ENCODE measurements at places on chromosomes 4 and X.

DNA sequence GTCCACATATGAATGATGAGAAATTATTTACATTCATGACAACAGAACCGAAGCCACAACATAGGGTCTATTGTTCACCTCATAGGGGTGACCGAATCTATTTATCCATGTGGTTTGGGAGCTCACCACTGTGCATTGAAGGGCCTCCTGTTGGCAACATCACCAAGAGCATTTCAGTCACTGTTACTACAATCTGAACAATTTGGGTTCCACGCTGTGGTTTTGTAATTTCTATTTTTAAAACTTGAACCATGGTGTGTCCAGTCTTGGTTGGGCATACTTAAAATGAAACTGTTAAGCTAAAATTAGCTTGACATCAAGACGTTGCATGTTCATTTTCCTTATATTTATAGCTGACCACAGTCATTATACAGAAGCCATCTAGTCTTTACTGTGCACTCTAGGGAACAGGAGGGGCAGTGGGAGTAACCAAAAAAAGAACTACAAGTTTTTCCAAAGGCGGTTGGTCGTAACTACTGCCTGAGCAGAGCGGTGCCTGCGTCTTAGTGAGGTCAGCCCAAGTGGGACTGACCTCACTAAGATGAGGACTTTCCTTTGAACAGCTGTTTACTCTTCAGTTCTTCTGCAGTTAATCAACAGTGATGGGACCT, 192.1 kb downstream of the SPRY1 start:
- peak; percentile 22 for DNase-seq

DNA sequence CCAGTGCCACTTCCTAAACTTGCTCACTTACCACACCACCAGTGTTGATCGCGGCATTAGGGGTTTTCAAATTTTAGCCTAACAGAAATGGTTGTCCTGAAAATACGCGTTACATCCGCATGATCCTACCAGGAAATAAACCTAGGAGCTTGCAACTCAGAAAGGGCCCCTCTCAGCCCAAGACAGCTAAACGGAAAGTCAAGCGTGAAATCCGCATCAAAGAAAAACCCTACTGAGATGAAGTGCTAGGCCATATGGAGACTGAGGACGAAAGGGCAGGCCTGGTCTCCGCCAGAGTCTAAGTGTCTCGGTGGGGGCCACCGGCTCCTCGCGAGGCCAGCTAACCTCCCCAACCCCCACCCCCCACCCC, 626 bp downstream of the YTHDC1 start:
- DNase-seq, result no peak

DNA sequence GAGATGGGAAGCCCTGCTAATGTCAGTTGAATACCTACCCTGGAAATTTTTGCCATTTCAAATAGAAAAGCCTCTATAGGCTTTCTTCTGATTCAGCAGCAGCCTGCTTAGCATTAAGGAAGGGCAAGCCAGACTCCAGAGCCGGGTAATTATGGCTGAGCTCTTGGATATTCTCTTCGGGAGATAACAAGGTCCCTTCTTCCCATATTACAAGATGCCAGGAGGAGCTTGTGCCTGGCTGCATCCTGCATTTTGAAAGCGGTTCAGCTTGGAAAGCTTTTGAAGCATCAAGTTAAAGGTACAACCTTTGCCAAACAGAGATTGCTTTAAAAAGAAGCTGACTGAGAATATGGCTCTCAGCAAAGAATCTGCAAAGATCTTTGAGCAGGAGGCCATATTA, 399.6 kb upstream of the RPS6KA3 start:
- DNase-seq, result no peak

DNA sequence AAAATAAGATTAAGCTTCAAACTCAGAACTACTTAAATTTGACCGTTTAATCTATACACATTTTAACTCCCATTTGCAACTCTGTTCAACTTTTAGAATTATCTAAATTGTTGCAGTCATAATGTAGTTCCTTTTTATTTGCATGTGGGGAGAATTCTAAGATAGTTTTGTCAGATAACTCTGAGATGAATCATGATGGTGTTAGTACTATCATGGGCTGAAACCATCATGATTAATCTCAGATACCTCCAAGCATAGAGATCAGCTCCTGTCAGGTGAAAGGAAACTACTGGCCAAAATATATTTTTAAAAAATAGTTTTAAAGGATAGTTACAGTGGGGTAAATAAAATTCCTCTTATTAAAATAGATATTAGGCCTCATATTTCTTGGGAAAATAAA, 39.0 kb downstream of the FBXO8 start:
- no peak for DNase-seq

- DNase-seq, result no peak
These were observed 133.7 kb downstream of the DCLK2 start for GRCh38 chr4:150211799-150212445.

- DNase-seq, result no peak
These were observed 13.1 kb upstream of the SLC9B1 start for GRCh38 chr4:103032574-103032973.

DNA sequence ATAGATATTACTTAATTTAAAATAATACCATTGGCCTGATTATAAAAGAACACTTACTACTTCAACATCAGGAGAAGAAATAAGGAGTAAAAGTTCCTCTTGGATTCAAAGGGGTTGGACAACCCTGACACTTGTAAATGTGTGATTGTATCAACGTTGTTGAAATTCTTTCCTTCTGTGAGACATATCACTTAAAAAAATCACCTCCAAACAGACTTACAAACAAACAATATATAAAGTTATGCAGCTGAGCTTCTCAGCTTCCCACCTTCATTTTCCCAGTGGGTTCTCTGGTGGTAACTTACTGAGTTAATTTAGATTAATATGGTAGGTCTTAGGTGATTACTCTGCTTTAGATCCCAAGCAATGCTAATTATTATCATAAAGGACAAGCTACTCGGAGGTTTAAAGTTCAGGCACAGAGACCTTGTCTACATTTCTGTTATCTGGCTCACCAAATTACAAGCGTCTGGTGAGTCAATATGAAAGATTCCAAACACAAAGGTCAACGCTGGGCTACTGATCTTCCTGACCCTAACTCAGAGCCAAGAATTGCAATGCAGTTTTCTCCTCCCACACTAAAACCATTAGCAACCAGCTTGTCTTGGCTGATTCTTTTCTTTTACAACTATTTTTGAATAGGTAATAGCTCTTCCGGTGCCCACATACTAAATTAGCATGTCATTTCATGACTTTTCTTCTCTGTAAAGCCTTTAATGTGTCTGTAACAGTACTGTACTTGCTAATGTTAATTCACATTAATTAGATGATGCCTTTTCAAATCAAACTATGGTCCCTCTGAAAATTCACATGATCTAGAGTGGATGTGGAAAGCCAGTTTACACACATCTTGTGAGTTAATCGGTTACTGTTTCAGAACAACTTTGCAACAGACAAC, 157.6 kb downstream of the RASL11B start:
- no peak for DNase-seq

GRCh38 chr4:143489106-143489505, 24.4 kb upstream of the SMARCA5 start:
- no peak for DNase-seq

GRCh38 chr4:109022961-109023360, 260.1 kb upstream of the ETNPPL start:
- no peak for DNase-seq

- DNase-seq, result no peak
These were observed 248.4 kb upstream of the TTC29 start for GRCh38 chr4:147194114-147194513.

GRCh38 chrX:137748827-137749226, 182.9 kb downstream of the ZIC3 start:
- no peak for DNase-seq

GRCh38 chr4:127829014-127829413, 46.9 kb downstream of the HSPA4L start:
- DNase-seq, result peak; percentile 47

DNA sequence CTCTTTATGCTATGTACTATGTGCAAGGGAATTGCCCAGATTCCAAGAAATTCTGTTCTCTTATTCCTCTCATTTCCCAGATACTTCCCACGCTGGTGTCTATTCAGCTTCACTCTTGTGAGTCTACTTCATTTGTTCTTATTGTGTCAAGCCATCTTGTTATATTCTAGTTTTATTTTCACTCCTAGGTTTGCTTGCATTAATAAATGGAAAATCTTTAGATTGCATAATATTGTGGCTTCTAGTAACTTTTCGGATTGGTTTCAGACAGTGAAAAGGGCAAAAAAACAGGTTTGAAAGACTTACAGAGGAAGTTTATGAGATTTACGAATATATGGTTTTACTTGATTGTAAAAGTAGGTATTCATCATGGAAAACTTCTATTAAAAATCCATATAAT, 128.4 kb downstream of the BTC start:
- DNase-seq, result no peak

DNA sequence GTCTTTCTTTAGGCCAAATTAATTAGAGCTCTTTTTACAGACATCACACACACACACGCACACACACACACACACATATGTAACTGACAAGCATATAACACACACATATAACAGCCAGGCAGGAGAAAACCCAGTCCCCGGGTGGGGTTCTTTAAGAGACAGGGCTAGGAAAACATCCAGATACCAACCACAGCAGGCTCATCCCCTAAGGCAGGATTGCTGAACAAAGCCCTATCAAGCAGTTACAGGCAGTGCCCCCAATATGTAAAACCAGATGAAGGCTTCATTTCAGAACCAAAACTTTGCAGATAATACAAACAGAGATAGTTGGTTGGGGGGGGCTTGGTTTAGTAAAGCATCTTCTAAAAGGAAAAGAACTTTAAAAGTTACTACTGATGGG, 18.0 kb upstream of the FAM47E start:
- DNase-seq, result no peak

GRCh38 chrX:130836447-130836846, 66.6 kb downstream of the ENOX2 start:
- DNase-seq, result no peak

- no peak for DNase-seq
These were observed 76.1 kb downstream of the NWD2 start for GRCh38 chr4:37320513-37321235.

- no peak for DNase-seq
These were observed 47.2 kb downstream of the STARD8 start for GRCh38 chrX:68694435-68695205.
